ENCODE measurements at places on chromosomes 16 and 17.

DNA sequence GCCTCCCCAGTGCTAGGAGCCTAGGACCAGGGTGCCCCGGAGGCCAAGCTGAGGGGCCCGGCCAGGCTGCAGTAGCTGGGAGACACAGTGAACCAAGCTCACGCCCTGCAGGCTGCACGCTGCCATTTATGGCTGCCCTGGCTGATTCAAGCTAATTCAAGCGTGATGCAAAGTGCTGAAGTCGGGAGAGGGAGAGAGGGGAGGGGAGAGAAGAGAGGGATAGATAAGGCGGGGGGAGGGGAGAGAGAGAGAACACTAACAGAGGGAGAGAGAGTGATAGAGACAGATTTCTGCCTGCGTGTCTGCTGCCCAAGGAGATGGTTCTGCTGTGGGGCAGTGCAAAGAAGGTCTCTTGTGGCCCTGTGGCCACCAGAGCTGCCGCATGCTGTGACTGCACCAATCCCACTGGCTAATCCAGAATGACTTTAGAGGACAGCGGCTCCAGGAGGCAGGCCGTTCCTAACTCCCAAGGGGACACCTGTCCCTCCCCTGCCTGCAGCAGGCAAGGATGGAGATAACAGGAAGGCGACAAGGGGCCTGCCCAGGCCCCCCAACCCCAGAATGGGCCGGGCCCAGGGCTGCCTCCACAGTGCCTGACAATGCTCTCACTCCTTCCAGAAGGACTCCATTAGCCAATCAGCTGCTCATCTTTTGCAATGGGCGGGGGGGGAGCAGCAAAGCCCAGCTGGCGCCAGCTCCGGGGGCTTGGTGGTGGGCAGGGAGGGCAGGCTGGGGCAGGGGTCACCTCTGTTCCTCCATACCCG, 12.9 kb downstream of the MXRA7 start:
- no peak for DNase-seq

- DNase-seq, result no peak
These were observed at the start of gene TBKBP1 for GRCh38 chr17:47693731-47694580. TSS of gene TBKBP1 (plus strand) at chr17:47694161. CDS start at chr17:47696113, 1,952 bp downstream.

DNA sequence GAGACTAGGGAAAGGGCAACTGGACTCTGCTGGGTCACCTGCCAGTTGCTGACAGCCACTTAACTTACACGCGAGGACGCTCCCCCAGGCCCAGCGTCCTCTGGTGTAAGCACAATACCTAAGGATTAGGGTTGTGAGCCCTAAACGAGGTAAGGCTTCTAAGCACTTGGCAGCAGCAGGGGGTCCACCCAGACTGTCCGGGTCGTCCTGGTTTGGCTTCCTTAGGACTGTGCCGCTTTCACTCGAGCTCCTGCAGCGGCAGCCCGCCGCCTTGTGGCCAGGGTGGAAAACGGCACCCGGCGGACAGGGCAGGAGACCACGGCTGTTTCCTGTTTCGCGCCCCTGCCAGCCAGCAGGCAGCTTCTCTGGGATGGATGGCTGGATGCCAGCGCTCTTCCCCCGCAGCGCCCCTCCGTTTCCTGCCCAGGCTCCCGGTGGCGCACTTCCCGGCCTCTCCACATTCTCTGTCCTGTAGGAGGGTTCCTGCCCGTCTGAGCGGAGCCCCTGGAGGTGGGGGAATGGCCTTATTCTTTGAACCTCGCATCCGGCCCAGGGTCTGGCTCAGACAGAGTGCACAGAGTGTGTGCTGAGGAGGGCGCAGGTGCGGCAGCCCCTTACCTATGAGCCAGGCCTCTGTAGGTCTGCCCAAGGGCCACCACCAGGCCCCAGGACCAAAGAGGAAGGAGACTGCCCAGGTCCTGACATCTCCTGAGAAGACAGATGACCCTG, 47.0 kb upstream of the AMZ2 start:
- DNase-seq, result peak; percentile 75

DNA sequence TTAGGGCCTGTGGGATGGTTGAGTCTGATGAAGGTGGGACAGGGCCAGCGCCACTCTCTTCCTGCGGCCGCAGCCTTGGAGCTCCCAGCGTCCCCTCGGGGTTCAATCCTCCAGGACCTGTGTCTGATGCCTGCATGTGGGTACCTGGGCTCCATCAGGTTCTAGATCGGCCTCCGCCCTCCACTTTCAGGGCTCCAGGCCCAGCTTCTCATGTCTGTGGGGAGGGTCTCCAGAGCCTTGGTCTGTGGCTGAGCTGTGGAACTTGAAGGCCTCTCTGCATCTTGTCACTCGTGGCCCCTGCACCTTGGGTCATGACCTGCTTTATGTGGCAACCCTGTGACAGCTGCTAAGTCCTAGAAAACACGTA, 89.8 kb upstream of the ZNF750 start:
- no peak for DNase-seq

DNA sequence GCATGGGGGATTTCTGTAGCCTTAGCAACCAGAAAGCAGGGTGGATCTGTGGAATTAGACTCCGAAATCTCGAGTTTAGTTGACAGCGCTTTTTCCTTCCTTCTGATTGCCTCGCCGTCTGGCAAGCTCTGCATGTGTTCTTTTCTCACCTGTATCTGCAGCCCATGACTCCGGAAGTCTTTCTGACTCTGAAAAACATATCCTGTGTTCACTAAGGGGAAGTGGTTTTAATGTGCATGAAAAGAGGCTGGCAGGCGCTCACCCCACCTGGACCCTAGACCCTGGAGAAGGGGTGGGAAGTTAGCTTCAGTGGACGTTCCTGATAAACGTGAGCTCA, 158.5 kb downstream of the RPTOR start:
- no peak for DNase-seq

DNA sequence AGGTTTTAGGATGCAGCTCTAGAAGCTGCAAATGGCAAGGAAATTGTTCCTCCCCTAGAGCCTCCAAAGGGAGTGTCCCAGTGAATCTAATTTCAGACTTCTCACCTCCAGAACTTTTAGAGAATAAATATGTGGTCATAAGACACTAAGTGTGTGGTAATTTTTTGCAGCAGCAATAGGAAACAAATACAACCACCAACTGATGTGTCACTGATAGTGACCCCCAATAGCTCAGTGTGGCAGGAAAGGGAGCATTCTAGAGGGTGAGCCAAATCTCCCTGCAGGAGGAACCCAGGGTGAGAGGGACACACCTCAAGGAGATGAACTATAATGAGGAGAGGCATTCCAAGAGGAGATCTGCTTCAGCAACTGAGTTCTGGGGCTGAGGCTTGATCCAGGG, 4.1 kb downstream of the CCL4L2 start:
- peak; percentile 80 for DNase-seq

DNA sequence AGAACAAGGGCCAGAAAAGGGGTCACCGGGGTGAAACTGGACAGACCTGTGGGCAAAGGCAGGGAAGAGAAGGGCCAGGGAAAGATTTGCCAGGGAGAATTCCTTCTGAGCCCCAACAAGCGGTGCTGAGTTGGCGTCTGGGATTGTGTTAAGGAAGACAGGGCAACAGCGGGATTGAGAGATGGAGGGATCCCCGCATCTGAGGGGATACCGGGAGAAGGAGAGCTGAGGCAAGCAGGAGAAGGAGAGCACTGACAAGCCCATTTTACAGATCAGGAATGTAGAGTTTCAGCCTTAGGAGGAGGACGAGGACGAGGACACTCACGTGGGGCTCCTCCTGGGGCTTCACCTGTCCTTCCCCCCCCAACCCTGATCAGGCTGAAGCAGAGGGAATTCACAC, 998 bp upstream of the ABCC3 start:
- no peak for DNase-seq

DNA sequence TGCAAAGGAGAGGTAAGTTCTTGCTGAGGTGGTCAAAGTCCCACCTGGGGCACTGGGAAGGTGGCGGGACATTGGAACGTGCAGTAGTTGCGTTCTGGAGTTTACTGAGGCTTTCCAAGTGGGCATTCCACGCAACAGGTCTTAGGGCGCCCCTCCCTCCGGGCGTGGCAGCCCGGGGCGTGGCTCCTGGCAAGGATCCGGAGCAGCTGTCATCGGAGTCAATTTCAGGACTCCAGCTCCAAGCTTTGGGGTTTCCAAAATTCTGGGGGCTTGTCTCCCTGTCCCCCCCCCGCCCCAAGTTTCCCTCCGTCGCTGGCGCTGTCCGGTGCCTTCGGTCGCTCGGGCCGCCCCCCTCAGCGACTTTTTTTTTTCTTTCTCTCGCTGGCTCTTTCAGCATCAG, 43.1 kb upstream of the AMZ2 start:
- peak; percentile 52 for DNase-seq

DNA sequence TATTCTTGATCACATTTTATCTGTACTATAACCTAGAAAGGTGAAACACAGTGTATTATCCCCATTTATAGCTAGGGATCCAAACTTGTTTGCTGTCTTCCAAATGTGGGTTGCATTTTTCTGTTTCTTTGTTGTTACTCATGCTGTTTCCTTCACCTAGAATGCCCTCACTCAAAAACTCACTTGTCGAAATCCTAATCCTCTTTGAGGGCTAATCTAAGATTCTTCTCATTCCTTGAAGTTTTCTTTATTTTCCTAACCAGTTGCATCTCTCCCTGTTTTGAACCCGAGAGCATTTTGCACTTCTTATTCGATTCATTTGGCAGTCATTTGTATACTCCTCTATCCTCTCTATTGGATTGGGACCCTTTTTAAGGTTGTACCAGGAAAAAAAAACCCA, 9.6 kb downstream of the CALCOCO2 start:
- no peak for DNase-seq

GRCh38 chr16:29920288-29921033, 5.6 kb downstream of the KCTD13 start:
- DNase-seq, result no peak

- DNase-seq, result no peak
These were observed 10.6 kb downstream of the TBX4 start for GRCh38 chr17:61462719-61463315.

DNA sequence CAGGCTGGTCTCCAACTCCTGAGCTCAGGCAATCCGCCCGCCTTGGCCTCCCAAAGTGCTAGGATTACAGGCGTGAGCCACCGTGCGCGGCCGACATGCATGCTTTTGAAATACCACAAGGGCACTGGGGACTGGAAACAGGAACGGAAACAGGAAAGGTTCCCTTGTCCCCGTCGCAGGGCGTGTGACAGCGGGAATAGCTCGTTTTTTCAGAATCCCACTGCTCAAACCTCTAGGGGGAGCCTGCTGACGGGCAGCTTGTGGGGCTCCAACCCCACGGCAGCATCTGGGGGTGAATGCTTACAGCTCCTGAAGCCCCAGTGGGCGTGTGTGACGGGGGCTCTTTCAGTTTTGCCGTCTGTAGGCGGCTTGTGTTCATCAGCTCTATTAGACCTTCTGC, 18.8 kb upstream of the ASGR2 start:
- DNase-seq, result peak; percentile 90

GRCh38 chr17:63477480-63478440, 899 bp downstream of the ACE start:
- peak; percentile 42 for DNase-seq

DNA sequence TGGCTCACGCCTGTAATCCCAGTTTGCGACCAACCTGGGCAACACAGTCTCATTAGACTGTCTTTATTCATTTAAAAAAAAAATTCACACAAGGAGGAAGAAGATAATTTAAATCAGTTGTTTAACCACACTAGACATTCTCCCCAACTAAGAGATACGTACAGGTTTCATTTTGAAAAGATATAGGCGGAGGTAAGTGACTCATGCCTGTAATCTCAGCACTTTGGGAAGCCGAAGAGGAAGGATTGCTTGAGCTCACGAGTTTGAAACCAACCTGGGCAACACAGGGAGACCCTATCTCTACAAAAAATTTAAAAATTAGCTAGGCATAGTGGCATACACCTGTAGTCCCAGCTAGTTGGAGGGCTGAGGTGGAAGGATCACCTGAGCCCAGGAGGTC, 5.3 kb downstream of the CMTM4 start:
- no peak for DNase-seq

DNA sequence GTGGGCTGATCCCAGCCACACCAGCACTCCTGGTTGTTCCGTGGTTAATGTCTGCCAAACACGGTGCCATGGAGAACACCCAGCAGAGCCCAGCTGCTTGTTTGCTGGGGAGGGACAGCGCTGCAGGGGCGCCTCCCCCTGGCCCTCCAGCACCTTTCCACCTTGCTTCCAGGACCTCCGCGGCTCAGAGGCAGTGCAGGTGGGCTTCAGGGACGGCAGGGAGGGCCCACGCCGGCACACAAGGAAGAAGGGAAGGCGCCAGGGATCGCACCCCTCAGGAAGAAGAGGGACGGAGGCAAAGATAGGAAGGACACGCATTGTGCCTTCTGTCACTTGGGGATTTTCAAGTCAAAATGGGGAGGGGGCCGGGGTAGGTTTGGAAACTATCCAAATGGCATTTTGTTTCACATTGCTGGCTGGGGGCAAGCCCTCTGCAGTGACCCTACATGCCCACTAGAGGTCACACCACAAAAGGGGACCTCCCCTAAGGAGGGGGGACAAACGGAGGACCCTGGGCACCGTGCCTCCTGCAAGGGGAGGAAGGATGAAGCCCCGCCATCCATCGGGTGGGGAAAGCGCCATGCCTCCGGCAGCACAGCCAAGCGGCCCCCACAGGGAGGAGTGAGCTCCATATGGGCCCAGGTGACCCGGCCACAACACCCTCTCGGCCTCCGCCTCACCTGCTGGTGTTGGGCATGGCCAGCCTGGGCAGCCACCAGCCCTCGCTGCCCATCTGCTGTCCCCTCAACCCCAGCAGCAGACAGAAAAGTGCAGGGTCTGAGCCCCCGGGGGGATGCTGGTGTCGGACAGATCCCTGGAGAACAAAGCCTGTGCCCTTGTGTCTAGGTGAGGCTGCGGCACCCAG, 7.5 kb upstream of the C16orf95 start:
- peak; percentile 23 for DNase-seq

- DNase-seq, result no peak
These were observed at the start of gene OR3A3 for GRCh38 chr17:3411070-3411469. TSS of gene OR3A3 (plus strand) at chr17:3411370.

DNA sequence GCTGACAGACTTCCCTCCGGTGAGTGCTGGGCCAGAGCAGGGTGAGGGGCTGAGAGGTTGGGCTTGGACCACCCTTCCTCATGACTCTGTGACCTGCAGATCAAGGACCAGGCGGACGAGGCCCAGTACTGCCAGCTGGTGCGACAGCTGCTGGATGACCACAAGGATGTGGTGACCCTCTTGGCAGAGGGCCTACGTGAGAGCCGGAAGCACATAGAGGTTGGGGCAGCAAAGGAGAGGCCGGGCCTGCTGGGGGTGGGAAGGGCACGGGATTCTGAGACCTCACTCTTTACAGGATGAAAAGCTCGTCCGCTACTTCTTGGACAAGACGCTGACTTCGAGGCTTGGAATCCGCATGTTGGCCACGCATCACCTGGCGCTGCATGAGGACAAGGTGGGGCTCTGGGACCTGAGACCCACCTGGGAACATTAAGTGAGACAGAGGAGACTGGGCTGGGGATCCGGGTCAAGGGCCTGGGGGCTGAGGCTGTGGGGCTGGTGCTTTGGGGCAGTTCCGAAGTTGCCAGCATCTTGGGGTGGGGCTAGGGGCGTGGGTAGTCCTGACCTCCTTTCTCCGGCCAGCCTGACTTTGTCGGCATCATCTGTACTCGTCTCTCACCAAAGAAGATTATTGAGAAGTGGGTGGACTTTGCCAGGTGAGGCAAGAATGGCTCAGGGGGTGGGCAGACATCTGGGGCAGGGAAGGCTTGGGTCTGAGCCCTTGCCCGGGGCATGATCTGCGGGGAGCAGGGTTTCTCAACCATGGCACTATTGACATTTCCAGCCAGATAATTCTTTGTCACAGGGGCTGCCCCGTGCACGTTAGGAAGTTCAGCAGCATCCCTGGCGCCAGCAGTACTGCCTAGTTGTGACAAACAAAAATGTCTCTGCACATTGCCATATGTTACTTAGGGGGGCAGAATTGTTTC, 2.2 kb downstream of the BCKDK start:
- no peak for DNase-seq

Measured in inflammatory macrophage treated with lipopolysaccharide for 4 hours (primary cell).